ENCODE measurements at places on chromosomes 16 and 17. TPM values are rescaled to one million over a fixed set of nuclear protein-coding genes. Genes with fewer than 3 reads are reported as not detected.
A peak's percentile ranks its signal among the peaks of the same experiment; 100 is the strongest.

The PALB2 gene
- 7.9 TPM for total RNA-seq

The GDPD1 gene
- 2.3 TPM for total RNA-seq

DNA sequence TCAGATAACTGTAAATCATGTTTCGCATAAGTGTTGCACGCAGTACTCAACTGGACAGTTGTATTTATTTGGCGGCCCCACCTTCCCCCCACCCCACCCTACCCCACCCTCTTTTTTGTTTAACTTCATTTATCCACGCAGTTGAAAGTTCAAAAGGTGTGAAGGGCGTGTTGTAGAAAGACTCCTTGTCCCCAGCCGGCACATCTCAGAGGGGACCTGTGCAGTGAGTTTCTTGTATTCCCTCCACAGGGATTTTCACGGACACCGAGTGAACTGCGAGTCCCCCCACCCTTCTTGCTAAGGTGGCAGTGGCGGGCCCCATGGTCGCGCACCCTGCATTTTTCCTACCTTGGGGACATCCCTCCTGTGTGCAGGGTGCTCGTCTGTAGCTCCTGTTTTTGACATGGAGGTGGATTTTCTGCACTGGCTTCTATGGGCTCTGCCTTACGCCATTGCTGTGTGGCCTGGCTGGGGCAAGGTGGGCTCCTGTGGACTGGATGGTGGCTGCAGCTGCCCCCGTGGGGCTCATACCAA, 36.2 kb downstream of the ADCY7 start:
- no peak for DNase-seq

DNA sequence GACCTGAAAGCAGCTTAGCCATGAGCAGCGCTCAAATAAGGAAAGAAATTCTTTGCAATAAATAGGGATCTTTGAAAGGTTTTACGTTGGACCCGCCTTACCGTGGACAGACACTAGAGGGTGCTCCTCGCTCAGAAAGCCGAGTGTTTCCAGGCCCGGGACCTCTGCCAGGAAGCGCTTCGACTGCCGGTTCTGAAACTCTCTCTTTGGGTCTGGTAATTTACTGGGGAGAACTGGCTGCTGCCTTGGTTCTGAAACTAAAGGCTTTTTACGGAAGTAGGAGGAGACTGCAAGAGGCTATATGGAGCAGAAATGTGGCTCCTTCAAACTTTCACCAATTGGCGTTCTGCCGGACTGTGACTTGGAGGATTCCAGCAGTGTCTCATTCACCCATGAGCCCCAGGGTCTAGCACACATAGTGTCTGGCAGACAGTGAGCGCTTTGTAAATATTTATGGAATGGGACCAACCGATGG, 45.6 kb upstream of the HOXB9 start:
- DNase-seq, result peak; percentile 85

DNA sequence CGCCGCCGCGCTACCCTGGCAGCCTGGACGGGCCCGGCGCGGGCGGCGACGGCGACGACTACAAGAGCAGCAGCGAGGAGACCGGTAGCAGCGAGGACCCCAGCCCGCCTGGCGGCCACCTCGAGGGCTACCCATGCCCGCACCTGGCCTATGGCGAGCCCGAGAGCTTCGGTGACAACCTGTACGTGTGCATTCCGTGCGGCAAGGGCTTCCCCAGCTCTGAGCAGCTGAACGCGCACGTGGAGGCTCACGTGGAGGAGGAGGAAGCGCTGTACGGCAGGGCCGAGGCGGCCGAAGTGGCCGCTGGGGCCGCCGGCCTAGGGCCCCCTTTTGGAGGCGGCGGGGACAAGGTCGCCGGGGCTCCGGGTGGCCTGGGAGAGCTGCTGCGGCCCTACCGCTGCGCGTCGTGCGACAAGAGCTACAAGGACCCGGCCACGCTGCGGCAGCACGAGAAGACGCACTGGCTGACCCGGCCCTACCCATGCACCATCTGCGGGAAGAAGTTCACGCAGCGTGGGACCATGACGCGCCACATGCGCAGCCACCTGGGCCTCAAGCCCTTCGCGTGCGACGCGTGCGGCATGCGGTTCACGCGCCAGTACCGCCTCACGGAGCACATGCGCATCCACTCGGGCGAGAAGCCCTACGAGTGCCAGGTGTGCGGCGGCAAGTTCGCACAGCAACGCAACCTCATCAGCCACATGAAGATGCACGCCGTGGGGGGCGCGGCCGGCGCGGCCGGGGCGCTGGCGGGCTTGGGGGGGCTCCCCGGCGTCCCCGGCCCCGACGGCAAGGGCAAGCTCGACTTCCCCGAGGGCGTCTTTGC, 3.1 kb downstream of the HIC1 start:
- DNase-seq, result no peak
